CD4-positive, alpha-beta T cell treated with Interleukin-10 for 1 hour (primary cell): ENCODE measurements at places on chromosomes 12 and 14.

DNA sequence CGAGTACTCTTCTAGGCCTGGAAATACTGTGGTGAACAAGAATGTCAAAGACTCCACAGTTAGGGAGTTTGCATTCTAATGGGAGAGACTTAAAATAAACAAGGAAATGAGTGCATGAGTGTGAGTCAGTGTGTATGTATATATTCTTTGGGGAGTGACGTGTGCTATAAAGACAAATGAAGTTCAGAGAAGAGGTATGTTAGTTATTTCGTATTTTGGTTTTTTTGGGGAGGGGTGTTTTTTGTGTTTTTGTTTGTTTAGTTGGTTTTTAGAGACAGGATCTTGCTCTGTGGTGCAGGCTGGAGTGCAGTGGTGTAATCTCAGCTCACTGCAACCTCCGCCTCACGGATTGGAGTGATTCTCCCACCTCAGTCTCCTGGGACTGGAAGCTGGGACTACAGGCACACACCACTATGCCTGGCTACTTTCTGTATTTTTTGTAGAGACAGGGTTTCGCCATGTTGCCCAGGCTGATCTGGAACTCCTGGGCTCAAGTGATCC is 74.3 kb downstream of the SRGAP1 start:
- DNase-seq: no peak

GRCh38 chr14:51630987-51631386 is 20.7 kb upstream of the FRMD6 start:
- DNase-seq: no peak

DNA sequence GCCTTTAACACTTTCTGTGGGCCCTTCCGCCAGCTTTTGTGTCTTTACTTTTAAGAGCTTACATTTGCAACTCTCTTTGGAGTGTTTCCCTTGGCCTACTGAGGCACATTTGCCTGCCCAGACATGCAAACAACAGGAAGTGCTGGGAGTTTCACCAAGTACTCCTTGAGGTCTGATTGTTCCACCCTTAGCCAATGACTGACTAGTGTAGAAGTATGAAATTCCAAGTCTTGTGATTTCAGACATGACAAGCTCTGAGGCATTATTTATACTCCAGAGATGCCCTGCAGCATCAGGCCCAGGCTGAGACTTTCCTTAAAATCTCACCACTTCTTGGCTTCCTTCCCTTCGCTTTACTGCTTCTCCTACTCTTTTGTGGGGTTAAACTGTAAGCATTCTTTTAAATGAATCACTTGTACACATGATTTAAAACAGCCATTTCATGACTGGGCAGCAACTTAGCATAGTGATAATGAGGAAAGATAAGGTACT is 174.1 kb downstream of the SLC6A15 start:
- DNase-seq: no peak

DNA sequence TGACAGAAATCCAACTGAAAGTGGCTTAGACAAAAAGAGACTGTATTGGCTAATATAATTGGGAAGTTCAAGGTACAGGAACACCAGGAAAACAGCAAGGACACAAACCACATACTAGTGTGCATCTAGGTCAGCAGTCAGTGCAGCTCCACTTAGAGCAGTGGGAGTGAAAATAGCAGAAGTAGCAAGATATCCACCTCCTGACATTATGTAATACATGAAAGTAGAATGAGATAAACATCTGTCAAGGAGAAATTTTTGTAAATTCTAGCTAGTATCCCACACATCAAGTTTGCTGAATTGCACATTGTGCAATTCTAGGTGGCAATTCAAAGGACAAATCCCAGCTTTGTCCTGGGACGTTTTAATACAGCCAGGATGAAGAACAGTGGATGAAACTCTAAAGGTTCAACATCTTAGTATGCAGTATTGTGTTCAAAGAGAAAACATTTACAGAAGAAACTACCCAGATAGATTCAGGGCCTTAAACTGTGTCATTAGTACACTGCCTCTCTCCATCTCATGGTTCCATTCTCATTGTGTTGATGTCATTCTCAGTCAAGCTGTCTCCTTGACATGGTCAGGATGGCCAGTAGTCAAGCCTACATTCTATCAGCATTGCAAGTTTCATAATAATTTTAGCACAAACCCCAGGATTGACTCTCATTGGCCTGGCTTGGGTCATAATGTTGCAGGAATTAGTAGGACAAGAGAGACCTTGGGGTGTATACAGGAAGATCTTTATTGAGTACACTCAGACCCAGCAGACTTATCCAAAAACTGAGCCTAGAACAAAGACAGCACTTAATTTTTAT is 56.8 kb downstream of the SDR9C7 start:
- DNase-seq: no peak

- no peak for DNase-seq
These were observed 4.5 kb upstream of the SH2B3 start for GRCh38 chr12:111401167-111401605.

DNA sequence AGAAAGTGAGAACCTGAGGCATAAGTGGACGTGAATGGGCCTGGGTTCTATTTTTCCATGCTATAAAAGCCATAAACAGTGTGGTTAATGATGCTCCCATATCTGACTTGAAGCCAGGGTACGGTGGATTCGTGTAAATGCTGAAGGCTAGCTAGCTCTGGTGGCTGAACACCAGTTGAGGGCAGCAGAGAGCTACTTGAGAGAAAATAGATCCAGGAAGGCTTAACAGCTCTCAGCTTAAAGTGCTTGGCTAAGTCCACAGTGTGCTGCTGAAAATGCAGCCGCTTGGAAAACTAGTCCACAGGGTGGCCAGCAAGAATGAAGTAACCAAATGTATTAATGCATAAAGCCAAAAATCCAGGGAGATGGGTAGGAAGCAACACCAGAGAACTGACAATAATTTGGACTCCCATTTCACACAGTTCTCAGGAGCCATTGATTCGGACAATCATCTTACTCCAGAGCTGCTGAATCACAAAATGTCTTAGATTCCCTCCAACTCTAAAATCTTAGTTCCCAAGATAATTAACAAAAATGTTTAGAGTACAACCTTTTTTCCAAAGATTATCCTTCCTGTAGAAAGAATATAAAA is 15.0 kb upstream of the FOXG1 start:
- no peak for DNase-seq

DNA sequence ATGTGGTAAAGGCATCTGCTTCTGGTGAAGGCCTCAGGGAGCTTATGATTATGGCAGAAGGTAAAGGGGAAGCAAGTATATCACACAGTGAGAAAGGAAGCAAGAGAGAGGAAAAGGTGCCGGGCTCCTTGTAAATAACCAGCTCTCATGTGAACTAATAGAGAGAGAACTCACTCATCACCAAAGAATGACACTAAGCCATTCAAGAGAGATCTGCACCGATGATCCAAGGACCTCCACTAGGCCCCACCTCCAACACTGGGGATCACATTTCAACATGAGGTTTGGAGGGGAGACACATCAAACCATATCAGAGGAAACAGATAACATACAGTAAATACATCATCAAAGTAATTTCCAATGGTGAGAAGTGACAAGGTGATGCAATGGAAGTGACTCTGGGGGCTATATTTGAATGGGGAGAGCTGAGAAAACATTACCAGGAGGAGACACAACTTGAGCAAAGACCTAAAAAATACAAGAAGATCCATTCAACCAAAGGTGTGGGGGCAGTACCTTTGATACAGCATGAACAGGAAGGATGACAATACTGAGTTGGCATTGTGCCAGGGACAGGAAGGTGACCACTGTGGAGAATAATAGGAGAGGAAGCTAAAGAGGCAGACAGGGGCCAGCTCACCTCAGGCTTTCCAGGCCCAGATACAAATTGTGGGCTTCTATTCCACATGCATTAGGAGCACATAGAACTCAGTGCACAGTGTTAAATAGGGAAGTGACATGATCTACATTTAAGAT is 134.4 kb upstream of the GRIP1 start:
- peak; percentile 9 for DNase-seq

- no peak for DNase-seq
These were observed 6.1 kb upstream of the TRAF3 start for GRCh38 chr14:102771144-102771543.
